Liver (tissue), 10 donors: ENCODE measurements at places on chromosomes 4 and X.

GRCh38 chrX:68808686-68809357, 20.0 kb upstream of the EFNB1 start:
- DNase-seq, result no peak

DNA sequence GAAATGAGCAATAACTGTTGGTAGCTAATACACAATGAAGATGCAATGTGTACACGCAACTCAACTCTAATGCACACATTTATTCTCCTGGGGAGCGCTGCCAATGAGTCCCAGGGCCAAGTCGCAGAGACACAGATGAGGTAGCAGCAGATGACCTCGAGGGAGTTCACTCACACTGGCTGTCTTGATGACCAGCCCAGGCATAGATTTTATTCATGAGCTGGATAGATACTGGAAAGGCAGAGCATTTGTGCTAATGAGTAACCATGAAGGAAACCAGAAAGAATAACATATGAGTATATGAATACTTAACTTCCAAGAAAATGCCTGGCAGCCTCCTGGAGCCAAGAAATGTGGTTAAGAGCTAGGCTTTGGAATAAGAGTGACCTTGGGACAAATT, 42.3 kb downstream of the RASL11B start:
- no peak for DNase-seq

GRCh38 chr4:14410516-14410915, 591.8 kb upstream of the CPEB2 start:
- no peak for DNase-seq

GRCh38 chr4:169119536-169119935, 109.5 kb upstream of the CBR4 start:
- DNase-seq, result no peak

DNA sequence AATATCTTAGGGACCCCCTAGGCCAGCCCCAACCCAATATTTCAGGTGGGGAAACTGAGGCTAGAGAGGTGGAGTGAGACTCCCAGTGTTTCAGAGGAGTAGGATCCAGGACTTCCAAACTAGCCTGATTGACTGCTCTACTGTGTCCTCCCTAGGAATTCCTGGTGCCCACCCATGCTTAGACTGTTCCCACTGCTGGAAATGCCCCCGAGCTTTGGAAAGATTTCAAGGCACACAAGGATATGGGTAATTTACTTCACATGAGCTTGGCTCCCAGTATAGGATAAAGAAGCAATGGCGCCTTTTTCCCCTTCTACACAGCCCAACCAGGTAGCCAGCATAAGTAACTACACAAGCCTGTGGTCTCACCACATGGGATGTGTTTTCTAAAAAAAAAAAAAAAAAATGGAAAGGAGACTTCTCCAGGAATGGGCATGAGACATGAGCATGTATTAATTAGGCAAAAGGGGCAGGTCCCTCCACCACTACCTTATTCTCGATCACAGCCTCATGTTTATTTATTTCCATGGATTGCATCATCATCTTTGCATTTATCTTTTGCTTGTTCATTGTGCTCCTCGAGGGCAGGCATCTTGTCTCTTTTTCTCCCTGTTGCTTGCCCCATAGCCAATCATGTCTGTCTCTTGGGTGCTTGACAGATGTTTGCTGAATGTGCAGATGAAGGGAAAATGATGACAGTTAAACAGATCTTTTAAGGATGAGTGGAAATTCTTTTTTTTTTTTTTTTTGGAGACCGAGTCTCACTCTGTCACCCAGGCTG, 66.7 kb downstream of the DRD5 start:
- DNase-seq, result no peak

DNA sequence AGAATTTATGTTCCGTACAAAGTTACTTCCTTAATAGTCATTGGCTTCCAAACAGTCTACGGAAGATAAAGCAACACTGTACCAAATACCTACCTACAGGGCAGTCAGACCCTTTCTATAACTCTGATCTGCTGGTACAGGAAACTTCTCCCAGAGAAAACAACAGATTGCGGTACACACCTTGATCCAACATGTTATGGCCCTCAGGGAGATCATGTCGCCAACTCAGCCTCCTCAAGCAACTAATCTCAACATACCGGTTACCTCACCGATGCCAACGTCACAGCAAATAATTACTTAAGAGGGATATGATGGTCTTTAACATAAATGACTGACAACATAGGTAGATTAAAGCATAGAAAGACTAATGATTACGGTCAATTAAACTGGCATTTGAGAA, 70.4 kb downstream of the RFC1 start:
- no peak for DNase-seq

DNA sequence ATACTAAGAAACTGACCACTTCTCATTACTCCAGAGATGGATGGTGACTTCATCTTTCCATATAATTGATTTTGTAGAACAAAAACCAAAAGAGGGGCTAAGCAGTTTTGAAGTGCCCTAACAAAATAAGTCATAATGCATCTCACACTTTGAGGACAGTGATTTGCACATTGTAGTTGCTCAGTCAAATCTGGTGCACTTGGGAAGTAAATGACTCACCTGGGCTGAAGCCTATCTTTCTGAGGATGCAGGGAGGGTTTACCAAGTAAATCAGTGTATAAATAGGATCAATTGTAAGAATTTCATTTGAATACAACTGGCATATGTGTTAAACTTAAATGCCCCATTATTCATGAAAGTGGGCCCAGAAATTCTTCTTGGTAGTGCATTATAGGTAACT, 134.2 kb downstream of the DCLK2 start:
- DNase-seq, result no peak

DNA sequence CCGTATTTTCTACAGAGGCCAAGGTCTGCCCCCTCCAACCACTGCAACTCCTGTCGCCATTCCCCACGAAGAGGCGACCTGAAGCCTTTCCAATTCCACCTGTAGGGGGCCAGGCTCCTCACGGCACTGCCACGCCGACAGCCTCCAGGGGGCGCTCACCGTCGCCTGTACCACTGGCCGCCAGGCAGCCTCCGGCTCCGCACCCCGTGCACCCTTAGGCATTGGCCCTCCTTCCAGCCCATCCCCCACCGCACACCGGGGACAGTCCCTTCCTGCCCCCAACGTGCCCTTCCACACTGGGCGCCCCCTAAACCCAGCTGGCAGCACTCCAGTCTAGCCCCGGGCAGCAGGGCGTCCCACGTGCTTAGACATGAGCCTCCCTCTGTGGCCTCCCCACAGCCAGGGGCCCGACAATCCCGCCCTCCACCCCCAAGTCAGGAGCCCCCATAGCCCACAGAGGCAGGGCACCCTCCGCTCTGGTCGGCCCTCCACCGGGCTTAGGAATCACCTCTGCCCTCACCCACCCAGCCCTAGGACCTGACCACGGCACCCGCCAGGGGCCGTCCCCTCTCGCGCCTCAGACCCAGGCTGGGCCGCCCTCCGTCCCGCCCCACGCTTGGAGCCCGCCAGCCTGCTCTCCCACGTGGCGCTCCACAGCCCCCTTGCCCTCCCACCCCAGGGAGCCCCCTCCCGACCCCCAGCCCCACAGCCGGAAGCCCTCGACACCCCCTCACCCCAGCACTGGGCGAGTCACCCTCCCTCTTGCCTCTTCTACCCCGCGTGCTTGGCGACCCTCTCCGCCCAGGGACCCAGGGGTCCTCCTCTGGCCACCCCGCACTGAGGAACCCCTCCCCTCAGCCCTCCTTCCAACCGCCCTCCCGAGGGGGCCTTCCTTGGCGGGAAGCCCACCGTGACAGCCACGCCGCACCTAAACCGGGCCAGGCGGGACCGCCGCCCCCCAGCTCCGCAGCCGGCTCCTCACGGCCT, 711 bp downstream of the PNMA6E start:
- DNase-seq, result peak; percentile 41

DNA sequence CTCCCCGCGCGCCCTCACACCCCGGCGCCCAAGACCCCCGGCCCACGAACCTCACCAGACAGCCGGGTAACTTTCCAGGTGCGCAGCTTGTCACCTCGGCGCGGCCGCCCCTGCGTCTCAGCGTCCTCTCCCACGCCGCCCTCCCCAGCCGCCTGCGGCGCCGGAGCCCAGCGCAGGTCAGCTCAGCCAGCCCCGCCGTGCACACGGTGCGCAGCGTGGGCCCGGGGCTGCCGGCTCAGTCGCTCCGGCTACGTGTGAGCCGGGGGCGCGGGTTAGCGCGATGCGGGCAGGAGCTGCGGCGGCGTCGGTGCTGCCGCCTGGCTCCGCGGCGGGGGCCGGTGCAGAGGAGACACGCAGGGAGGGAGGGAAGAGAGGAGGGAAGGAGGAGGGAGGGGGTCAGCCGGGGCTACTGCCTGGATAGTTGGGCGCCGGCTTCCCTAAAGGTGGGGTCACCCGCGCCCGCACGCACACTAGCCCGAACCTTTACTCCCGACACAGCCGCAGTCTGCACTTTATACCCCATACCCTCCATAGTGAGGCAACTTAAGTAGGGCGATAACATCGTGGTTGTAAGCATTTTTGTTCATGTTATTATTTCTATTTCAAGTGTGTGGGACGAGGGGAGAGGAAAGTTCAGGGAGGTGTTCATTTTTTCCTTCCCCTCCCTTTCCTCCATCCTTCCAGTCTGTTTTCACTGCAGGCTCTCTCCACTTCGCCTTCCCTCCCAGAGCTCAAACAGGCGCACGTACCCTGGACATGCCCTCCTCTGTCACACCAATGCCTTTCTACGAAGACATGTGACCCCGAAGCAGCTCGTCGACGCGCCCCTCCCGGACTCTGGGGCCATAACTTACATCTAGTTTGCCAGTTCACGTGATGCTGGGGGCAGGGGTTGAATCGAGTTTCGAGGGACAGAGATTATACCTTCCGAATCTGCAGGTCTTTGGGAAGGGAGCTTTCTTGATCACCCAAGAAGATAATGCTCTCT, at the start of gene PRKG2:
Gene PRKG2, minus strand, starts transcription at position 342 of the 988 bp plus-strand sequence. CDS start 10,175 bp downstream, outside the sequence.
- DNase-seq, result no peak

DNA sequence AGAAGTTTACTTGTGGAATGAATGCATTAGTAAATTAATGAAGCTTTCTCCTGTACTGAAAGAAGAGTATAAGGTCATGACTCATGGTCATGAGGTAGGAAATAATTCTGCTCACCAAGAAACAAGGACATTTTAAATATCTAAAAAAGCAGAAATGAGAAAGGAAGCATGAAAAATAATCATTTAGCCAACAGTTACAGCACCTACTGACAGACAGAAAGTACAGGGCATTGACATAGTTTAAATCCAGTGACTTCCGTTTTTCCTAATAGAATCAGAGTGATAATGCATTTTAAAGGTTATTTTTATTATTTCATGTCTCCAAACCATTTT, 30.5 kb upstream of the ACSL1 start:
- no peak for DNase-seq

- no peak for DNase-seq
Observed at GRCh38 chrX:123590842-123591486, 141.9 kb downstream of the THOC2 start.

- no peak for DNase-seq
Observed at GRCh38 chr4:169846396-169846795, 88.7 kb upstream of the HPF1 start.

DNA sequence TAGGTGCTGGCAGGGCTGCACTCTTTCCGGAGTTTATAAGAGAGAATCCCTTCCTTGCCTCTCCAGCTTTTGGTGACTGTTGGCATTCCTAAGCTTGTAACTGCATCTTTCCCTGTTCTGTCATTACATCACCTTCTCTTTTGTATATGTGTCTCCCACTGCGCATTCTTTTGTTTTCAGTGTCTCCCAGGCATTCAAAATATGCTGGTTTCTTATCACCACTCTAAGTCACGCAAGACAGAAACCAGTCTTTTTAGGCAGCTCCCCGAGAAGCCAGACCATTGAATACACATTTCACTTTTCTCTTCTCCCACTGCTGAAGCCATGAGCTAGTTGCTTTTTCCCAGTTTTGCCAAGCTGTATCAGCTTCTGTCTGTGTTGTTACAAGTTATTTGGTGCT, 71.0 kb downstream of the LAS1L start:
- no peak for DNase-seq

DNA sequence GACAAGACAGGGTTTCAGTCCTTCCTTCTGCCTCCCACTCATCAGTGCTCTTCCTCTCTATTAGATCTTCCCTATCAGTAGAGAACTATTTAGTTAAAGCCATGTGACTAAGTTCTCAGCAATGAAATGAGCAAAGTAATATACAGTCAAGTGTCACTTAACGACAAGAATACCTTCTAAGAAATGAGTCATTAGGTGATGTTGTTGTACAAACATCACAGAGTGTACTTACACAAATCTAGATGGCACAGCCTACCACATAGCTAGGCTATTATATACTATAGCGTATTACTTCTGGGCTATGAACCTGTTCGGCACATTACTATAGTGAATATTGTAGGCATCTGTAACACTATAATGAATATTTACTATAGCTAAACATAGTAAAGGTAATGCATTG, 71.3 kb downstream of the POU4F2 start:
- DNase-seq, result no peak
